ENCODE measurements at places on chromosomes 6 and 20.

DNA sequence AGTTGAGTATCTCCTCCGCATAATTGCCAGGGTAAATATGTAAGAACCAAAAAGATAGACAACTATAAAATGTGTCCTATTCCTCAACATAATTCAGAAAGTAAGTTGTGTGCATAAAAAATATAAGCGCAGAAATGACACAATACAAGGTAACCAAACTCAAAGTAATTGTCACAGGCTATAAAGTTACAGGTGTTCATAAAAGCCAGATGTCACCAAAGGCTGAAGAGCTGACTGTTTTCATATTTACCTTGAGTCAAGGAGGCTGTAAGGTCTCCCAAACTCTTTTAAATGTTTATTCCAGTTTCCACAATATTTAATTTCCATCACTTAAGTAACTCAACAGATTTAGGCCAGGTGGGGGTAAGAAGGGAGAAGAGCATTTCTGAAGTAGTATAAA, 192.2 kb upstream of the MARCKS start:
- no peak for DNase-seq

DNA sequence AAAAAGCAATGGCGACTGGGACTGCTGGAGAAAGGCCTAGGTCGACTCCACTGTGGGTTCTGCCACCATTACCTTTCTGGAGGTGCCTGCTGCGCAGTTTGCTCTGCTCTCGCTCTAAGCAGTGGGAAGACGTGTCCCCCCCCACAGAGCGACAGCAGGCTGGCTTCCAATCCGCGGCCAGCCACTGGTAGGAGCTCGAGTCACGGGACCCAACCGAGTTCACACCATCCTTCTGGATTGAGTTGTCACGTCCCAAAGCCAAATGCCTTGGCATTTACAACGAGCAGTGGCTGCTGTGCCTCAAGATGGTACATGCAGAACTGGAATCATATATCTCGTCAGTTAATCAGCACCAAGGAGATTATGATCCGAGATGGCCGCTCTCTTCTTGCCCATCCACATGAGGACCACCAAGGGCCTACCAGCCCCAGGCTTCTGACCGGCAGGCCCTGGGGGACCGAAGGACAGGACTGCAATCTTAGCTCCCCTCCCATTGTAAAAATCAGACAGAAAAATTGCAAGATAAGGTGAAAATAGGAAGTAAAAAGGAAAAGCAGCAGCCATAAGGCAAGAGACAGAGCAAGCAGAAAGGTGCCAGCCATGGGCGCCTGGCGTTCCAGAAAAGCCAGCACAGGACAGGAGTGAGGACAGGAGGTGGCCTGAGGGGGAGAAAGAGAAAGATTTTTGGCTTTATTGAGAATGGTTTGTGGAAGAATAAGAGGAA, 74.4 kb downstream of the TRAM2 start:
- DNase-seq = no peak

DNA sequence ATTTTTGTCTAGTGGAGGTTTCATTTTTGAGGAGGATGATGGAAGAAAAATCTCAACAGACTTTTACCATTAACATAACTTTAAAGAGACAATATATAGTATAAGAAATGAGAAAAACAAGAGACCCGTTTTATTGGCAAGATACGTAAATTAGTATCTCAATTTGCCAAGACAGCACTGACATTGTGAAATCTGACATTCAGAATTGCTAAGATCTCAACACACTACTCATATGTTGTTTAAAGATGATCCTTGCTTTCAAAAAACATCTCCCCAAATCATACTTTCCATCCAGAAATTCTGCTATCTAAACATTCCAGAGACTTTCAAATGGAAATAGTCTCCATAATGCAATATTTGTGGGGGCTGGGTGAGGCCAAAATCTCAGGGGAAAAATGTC, 220.9 kb upstream of the CEP162 start:
- no peak for DNase-seq

- DNase-seq = peak; percentile 46
Measured at GRCh38 chr20:52242237-52243230, 51.0 kb upstream of the ZFP64 start.

GRCh38 chr6:146498309-146498708, 45.3 kb upstream of the RAB32 start:
- DNase-seq = no peak

DNA sequence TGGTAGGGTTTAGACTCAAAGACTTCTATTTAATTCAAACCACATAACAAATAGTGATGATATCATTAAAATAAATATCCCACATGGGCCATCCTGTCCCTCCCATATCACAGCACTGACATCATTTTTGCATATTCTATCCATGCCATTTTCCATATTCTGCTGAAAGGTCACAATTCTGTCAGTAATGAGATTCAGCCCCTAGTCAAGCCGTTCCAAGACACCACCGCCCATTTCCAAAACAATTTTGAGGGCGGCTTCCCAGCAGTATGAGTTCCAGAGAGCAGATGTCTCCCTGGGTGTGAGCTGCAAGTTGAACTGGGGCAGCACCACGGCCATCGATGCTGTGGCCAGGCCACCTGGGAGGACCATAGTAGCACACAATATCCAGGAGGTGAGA, 65.1 kb upstream of the PLEKHG1 start:
- no peak for DNase-seq

DNA sequence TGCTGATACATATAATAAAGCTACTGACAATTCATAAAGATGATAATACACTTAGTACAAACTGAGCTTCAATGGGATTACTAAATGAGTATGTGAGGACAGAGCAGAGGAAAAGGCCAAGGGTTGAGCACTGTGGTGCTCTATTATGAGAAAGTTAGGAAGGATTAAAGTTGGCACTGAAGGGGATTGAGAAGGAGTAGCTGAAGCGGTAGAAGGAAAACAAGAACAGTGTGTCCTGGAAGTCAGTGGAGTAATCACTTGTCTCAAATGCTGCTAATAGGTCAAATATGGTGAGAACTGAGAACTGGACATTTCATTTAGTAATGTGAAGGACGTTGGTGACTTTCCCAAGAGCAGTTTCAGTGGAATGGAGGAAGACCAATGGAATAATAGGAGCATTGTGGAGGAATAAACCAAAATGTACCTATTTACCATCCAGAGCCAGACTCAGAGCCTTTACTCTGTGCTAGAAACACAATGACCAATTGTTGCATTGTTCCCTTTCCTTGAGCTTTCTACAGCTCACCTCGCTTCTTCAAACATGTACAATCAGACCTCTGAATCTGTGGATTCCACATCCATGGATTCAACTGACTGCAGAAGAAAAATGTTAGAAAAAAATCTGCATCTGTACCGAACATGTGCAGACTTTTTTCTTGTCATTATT, 255.9 kb downstream of the LAMA2 start:
- DNase-seq = no peak

- DNase-seq = no peak
Measured at GRCh38 chr20:57548177-57549058, 12.5 kb upstream of the PCK1 start.

DNA sequence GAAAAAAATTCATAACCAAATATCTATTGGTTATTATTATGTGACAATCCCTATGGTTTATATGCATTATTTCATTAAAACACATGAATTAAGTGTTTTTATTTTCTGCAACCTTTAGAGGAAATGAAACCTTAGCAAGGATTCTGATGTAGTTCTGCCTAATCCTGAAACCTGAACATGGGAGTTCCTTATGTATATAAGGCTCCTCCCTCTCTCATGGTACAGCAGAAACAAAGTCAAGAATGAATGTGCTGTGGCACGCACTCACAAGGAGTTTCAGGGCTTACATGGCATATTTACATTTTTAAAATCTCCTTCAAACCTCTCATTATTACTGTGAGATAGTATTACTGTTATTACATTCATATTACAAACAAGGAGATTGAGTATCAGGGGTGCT, 426.4 kb upstream of the CITED2 start:
- no peak for DNase-seq

DNA sequence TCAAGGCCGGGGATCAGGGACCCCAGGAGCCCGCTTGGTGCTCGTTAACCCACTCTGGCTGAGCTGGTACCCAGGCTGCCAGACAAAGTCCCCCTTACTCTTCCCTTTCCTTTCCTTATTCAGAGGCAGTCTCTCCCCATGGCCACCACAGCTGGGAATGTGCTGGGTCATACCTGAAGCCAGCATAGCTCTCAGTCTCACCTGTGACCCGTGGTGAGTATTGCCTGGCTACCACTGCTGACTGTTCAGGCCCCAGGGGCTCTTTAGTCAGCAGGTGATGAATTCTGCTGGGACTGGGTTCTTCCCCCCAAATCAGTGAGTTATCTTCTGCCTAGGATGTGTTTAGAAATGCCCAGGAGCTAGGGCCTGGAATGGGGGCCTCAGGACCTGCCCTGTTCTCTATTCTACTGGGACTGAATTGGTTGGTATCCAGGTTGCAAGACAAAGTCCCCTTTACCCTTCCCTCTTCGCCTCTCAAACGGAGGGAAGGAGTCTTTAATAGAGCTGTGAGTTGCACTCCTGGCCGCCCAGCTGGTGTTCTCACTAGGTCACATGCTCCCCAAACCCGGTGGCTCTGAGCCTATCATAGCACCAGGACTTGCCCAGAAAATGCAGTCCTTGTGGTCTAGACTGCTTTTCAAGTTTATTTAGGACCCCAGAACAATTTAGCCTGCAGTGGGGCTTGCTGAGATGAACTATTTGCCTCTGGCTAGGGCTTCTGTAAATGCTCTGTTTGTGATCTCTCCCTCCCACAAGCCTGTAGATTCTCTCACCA, 64.6 kb downstream of the MYO6 start:
- DNase-seq = no peak

- no peak for DNase-seq
Measured at GRCh38 chr6:117304446-117304845, 39.1 kb downstream of the VGLL2 start.

GRCh38 chr6:6661684-6662083, 73.2 kb downstream of the LY86 start:
- DNase-seq = no peak

DNA sequence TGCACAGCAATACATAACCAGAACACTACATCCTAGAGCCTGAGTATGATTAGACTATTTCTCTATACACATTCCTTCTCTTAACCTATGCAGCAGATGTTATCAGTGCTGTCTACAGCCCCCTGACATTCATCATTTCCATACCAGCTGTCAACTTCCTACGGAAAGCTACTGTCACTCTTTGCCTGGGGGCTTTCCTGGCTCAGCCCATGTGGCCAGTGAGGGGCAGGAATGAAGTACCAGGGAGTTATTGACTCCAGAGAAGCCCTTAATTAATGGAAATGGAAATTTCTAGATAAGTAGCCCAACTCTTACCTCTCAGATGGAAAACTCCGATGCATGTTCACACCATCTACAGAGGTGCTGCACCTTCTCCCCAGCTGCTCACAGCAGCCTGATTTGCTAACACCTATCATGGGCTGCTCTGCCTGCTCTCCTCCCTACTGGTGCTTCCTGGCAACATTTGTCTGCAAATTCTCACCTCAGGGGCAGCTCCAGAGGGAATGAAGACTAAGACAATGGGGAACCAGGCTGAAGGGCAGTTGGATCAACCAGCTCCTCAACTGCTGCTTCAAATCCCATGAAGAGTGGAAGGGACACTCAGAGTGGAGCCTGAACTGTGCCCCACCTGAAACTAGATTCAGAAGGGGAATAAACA, 59.6 kb downstream of the LINC00237 start:
- no peak for DNase-seq

DNA sequence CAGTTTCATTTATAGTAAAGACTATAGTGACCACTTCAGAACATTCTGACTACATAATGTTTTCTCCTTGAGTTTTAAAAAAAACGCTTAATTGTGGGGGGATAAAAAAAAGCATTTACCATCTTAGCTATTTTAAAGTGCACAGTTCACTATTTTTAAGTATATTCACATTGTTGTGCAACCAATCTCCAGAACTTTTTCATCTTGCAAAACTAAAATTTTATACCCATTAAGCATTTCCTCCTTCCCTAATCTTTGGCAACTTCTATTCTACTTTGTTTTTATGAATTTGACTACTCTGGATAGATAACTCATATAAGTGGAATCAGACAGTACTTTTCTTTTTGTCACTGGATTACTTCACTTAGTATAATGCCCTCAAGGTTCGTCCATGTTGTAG, 62.3 kb downstream of the FKBP5 start:
- no peak for DNase-seq

GRCh38 chr20:10531848-10532247, 96.7 kb downstream of the SLX4IP start:
- no peak for DNase-seq

GRCh38 chr6:70811788-70812187, 144.1 kb downstream of the SMAP1 start:
- DNase-seq = no peak

GRCh38 chr6:114276783-114277182, 66.0 kb downstream of the HS3ST5 start:
- no peak for DNase-seq

DNA sequence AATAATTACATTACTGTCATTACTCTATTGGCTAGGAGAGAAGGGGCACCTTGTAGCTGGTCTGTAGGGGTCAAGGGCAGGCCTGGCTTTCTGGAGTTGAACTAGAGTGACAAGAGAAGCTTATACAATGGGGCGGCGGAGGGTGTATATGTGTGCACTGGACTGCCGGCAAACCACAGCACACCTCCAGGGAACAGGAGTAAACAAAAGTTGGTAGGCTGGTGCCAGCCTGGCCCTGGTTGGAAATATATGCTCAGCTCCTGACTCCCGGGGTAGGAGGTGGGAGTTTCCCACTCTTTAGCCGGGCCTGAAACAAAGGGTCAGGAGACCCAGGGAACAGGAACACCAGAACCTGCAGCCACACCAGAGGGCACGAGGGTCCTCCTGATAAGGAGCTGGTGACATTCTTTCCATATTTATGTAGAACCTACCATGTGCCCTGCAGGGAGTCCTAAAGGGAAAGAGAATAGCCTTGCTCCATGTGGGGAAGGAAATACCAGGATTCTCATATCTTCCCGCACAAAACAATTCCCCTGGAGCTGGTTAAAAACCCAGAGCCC, 5.1 kb downstream of the C6orf132 start:
- DNase-seq = no peak

- DNase-seq = no peak
Measured at GRCh38 chr6:134908906-134909516, 40.9 kb downstream of the ALDH8A1 start.

DNA sequence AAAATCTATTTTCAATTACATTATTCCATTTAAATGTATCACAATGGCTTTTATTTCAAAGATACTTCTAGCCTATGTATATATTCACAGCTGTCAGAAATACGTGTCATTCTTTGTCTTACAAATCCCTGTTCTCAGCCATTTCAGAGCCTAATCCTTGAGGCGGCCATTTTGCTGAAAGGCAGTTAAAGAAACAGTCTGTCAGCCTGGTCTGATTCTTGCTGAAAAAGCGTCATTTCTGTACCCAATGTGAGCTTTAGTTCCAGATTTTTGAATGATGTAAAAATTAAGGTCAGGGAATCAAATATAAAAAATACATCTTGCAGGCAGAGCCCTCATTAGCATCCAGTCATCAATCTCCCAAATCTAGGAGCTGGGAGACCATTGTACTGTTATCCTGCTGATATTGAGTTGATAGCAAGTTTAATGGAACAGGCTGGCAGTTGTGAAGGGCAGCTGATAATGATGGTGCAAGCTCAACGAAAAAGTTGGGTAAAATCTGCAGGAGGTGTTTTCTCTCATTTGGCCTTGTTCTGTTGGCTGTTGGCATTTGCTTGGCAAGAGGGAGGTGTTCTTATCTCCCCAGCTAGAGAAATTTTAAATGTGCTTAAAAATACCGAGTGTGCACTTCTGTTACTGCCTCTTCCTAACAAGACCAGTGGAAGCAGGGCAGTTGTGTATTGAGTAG, 314.8 kb downstream of the SOX4 start:
- no peak for DNase-seq
